ENCODE measurements at places on chromosomes 1 and 21. TPM values are rescaled to one million over a fixed set of nuclear protein-coding genes. Genes with fewer than 3 reads are reported as not detected.

GRCh38 chr1:231986631-231987336, 360.2 kb downstream of the DISC1 start:
- DNase-seq: no peak

The EDARADD gene
- total RNA-seq: not detected

DNA sequence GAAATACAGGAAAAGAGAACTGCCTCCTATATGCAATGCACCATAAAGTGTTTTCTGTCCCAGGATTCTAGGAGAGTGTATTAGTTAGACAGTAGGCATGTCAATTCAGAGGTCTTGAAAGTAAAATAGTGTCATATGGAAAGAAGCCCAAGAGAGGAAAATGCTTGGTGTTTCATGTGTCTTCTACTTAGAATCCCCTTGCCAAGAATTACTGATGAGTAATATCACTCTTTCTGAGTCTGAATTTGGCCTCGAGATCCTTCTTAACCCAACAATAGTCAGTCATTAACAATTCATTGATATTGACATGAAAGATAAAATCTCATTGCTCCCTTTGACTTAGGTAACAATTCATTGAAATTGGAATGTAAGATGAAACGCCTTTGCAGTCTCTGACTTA, 972.2 kb downstream of the TTLL7 start:
- no peak for DNase-seq

DNA sequence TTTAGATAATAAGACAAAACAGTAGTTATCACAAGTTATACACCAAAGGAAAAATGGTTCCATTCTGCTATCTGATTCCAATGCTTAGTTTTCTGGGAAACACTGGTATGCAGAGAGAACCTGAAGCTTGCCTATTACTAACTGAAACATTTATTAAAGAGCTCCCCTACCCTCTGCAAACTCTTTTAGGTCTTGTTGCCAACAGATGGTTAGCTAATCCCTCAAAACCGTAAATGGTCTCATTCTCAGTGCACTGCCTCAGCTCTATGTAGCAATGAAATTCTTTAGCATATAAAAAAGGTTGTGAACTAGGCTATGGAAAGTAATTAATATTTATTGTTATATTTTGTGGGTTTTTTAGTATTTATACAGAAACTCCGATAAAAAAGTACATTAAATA, 20.4 kb downstream of the C21orf91 start:
- no peak for DNase-seq

DNA sequence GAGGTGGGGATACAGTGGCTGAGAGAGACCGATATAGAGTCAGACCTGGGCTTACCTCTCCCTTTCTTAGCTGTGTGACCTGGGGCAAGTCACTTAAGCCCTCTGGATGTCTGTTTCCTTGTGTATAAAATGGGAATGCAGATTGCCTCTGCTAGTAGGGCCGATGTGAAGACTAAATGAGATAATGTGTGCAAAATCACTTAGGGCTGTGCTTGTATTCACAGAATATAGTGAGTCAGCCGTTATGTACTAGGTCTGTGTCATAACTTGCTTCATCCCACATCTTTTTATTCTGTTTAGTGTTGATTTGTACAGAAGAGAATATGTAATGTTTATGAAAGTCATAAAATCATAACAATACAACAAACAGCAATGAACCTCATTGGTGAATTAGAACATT, 56.0 kb downstream of the PTPRU start:
- DNase-seq: no peak

DNA sequence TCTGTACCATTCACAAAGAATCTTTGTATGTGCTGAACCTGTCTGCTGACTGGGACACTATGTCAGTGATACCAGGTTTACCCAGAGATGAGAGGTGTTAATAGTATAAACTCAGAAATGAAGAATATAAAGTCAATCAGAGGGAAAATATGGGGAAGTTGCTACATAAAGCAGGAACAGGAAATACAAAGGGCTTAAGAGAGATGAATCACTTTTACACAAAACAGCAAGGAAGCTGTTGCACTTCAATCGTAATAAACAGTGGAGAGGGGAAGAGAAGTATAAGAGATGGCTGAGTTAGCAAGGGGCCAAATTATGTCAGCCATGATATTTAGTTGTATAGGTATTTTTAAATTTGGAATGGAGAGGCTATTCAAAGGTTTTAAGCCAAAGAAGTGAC, 890.2 kb upstream of the NCAM2 start:
- no peak for DNase-seq

DNA sequence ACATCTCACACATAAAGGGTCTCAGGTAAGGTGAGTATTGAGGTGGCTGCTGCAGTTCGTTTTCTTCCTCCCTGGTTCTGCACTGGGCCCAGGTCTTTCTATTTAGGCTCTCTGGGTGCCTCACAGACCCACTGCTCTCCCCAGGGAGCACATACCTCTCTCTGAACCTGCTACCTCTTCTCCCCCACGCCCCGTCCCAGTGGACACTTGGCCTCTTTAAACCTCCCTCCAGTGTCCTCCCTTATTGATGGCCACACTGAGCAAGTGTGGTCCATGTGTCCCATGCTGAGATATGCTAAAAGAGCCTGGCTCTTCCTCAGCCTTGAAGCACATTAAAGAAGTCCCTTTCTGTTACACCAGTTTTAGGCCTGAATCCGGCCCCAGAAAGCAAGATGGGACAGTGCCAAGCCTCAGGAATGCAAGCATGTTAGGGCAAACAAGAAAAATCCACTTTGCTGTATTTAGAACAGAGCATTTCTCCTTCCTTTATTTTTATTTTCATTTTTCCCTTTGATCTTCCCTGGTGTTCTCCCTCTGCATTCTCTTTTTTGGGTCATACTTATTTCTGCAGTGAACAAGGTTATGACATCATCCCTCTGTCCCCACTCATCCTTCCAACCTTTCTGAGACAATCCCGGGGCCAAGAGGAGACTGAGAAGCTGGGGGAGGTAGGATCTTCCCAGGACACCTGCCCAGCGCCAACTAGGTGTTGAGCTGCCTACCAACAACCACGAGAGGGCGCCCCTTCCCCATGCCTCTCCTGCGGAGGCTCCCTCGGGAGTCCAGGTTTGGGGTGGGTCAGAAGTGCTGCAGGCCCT, 5.0 kb upstream of the CHI3L2 start:
- DNase-seq: no peak

DNA sequence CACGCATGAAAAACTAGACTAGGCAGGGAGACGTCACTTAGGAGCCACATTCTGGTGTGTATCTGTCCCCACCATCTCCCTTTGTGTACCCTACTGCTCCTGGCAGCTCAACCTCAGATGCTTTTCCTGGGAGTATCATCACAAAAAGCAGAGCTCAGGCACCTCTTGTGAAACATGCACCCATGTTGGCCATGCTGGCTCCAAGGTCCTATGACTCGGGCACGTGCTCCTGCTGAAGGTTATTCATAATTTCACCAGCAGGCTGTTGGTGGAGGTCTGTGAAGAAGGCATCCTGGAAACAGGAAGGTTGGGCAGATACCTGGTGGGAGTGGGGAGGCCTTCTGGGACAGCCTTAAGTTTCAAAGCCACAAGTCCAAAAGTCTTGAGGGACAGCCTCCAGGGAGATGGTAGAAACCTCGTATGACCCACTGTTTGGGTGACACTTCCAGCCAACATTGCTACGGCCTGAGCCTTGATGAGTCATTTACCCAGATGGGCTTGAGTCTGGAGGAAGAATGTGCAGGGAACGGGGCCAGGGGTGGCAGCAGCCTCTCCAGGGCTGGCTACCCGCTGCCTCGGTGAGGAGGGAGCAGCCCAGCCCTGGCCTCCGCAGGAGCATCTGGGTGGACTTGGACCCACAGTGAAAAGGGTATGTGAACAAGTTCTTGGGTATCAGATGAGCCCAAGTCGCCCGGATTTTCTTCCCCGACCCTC, 75.8 kb downstream of the PGBD5 start:
- DNase-seq: no peak

DNA sequence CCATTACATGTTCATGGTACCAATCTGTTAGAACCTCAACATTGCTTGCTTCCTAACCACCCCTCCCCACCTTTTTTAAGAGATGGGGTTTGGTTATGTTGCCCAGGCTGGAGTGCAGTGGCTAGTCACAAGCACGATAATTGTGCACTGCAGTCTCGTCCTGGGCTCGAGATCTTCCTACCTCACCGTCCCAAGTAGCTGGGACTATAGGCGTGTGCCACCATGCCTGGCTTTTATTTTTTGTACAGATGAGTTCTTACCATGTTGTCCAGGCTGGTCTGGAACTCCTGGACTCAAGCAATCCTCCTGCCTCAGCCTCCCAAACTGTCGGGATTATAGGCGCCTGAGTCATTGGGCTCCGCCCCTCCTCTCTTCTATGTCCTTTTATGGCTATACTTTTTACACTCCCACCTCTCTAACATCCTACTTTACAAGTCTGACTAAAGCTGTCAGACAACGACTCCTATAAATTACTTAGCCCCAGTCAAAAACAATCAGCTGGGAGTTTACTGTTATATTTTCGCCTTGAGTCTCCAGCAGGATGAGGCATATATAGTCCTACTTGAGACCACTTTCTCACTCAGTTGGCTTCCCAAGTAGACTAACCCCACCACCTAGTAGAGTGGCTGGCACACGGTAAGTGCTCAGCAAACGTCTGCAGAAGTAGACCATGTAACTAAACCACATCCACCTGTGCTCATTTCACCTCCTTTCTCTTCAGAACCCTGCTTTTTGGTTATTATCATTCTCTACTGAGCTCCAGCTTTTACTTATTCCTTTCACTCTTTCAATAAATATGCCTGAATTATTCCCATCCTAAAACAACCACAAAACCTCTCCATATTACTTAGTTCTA, 13.8 kb downstream of the ENSA start:
- no peak for DNase-seq

The CCT3 gene
- total RNA-seq: 627 TPM

- no peak for DNase-seq
Measured at GRCh38 chr21:33198346-33199099, 31.2 kb upstream of the IFNAR2 start.

The SPRR2E gene
- total RNA-seq: not detected

The LEPR gene
- 10.2 TPM for total RNA-seq

The ERVH48-1 gene
- total RNA-seq: not detected

DNA sequence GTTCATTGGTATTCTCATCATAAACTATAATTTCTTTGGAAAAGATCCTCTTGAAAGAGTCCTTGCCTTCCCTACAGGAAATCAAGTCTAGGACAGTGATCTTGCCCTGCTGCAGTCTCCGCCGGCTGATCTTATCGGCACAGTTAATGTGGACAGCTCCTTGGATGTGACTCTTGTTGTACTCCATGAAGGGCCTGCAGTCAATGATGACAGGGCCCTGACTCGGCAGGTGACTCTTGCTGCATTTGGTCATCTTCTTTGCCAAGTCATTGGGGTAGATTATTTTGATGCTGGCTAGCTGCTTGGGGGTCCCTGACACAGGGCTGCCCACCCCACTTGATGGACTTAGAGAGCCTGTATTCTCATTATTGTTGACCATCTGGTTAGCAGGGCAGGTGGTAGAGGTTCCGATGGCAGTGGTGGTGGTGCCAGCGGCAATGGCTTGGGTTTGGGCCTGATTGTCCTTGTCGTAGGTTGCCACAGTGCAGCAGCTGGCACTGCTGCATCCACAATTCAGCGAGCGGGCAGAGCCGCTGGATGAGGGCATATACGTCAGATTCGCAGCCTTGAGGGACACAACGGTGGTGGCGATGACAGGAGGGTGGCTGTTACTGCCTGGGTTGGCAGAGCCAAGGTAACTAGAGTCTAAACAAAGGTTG, 2.7 kb downstream of the DUSP10 start:
- no peak for DNase-seq

GRCh38 chr1:159829273-159829634, 2.6 kb downstream of the SLAMF8 start:
- DNase-seq: no peak

The PTAFR gene
- 0.20 TPM for total RNA-seq

The CYB5RL gene
- total RNA-seq: 4.3 TPM

DNA sequence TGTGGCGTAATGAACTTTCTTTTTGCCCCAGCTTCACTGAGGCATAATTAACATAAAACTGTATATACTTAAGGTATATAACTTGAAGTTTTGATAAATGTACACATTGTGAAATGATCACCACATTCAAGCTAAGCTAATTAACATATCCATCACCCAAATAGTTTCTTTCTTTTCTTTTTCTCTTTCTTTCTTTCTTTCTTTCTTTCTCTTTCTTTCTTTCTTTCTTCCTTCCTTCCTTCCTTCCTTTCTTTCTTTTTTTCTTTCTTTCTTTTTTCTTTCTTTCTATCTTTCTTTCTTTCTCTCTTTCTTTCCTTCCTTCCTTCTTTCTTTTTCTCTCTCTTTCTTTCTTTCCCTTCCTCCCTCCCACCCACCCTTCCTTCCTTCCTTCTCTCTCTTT, 62.5 kb downstream of the XCL1 start:
- no peak for DNase-seq

DNA sequence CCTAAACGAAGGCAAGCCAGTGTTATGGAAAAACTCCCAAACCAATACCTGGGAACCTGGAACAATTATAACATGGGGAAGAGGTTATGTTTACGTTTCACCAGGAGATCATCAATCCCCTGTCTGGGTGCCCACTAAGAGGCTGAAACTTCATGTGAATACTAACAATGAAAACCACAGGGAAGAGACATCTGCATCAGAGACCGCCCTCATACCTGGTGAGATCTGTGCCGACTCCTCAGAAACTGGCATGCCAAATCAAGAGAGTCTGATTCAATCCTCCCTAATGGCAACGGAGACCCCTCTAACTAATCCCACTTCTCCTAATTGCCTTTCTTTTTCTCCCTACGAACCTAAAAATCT, 163.2 kb downstream of the IER5 start:
- no peak for DNase-seq

GRCh38 chr21:33314111-33314510, 10.7 kb upstream of the IFNAR1 start:
- DNase-seq: no peak

GRCh38 chr1:180136331-180136967, 18.2 kb upstream of the QSOX1 start:
- no peak for DNase-seq

The PKLR gene
- total RNA-seq: not detected

GRCh38 chr1:50349242-50349565, 74.0 kb downstream of the DMRTA2 start:
- DNase-seq: no peak

Data from pulmonary artery endothelial cell (primary cell).